ENCODE measurements at places on chromosomes 1 and 21.

- DNase-seq: no peak
Measured at GRCh38 chr1:221641811-221642210, 100.1 kb downstream of the DUSP10 start.

DNA sequence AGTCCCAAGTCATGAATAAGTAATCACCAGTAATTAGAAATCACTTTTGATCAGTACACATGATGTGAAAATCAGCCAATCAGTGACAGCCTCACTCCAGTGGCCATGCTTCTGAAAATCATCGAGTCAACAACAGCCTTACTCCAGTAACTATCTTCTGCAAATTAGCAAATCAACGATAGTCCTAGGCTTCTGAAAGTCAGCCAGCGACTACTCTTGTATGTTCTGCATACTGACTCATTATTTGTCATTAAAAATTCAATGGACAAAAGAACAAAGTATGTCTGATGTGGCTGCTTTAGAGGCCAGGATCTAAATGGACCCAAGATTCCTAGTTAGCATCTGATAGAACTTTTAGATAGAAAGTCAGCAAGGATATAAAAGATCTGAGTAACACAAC lies 102.5 kb downstream of the GPR52 start:
- DNase-seq: no peak

GRCh38 chr1:79052829-79053449 lies 46.4 kb upstream of the ADGRL4 start:
- DNase-seq: no peak

DNA sequence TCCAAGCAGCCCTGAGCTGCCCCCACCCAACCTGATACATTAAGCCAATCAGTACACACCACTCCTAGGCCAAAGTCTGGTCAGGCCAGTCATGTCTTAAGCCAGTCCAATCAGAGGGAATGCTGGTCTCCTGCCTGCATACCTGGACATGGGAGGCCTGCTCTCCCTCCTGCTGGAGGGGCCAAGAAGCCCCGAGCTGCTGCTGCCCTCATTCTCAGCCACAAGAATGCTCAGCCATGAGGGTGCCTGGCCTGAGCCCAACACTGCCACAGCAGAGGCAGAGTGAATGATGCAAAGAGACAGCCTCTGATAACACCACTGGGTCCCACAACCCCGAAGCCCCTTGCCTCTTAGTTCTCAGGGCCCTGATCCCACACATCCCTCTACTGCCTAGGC lies 23.0 kb downstream of the CHD5 start:
- no peak for DNase-seq

- no peak for DNase-seq
Measured at GRCh38 chr1:25927521-25928265, 21.5 kb upstream of the STMN1 start.

DNA sequence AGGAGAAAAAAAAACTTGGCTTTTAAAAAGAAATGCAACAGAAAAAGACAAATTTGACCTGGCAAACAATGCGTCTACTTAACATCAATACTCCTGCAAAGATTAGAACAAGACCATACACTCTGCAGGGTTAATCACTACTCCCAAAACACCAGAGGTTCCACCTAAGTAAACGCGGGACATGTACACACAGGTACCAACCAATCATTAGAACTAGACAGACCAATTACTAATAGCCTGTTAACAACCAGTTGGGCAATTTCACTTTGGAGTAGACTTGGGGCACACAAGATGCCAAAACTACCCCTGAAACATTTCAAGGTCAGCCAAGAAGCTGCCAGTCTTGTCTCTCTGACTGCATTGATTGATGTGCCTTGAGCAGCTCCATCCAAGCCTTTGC lies 125.8 kb downstream of the RRAGC start:
- no peak for DNase-seq

- no peak for DNase-seq
Measured at GRCh38 chr1:98420376-98421084, 241.0 kb upstream of the SNX7 start.
